ENCODE measurements at places on chromosomes 5 and 9.
A peak's percentile ranks its signal among the peaks of the same experiment; 100 is the strongest.

GRCh38 chr5:173283318-173284288 is 44.6 kb downstream of the STC2 start:
- DNase-seq, result peak; percentile 73

GRCh38 chr9:90964101-90965020 is 162.7 kb downstream of the SYK start:
- DNase-seq, result no peak

DNA sequence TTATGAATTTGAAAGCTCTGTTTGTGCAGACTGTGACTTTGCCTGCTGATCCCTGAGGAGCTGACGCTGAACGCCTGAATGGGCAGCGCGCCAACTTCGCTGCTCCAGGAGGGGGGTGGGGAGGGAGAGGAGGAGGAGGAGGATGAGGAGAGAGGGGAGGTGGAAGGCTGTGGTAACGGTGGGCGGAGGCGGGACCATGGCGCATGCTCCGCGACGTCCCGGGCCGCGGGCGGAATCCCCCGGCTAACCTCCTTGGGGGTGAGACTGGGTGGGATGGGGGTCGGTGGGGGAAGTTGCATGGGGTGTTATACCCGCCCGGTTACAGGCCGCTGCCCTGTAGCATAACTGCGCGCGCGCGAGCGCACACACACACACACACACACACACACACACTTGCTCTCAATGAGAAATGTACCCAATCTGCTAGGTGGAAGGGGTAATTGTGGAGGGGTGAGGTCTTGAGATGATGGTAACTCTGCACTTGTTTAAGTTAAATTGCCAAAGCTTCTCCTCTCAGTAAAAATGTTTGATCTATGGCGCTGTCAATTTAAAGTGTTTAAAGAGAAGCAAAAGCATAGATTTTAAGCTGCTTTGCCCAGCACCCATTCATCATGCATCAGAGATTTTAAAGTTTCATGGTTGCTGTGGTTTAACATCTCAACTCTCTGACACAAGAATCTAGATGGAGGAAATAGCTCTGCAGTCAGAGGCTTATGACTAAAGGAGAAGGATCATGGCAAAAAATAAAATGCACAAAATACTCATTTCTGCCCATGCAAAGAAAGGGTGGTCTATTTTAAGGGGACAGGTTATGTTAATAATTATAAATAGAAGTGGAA is 76.6 kb upstream of the TBCA start:
- DNase-seq, result no peak

- DNase-seq, result no peak
These were observed 326.5 kb downstream of the NTRK2 start for GRCh38 chr9:84996029-84996428.

- no peak for DNase-seq
These were observed 57.3 kb upstream of the SLC28A3 start for GRCh38 chr9:84397822-84398221.

DNA sequence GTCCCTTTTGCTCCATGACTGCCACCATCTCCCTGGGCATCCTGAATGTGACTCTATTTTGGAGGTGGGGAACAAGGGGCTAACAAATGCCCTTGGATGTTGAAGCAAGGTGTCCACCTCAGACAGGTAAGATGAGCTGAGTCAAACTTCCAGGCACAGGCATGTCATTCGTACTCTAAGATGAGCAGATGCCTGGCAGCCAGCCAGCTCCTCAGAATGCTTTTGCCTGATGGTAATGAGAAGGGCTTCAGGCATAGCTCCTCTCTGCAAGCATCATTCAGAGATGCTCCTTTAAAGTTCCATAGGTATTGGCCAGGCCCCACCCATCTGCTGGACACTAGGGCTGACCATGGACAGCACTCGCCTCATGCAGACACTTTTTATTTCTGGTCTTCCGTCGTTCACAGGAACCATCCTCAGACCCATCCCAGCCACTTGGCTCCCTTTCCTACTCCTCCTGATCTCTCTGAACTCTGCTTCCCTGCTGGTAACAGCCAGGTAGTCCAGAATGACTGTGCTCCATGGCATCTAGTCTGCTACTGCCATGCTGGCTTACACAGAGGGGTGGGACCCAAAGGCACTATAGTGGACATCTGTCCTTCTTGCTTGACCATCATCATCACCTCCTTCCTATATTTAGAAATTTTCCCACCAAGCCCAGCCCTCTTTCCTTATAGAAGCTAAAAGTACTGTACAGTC is 118.8 kb downstream of the GLIS3 start:
- no peak for DNase-seq

DNA sequence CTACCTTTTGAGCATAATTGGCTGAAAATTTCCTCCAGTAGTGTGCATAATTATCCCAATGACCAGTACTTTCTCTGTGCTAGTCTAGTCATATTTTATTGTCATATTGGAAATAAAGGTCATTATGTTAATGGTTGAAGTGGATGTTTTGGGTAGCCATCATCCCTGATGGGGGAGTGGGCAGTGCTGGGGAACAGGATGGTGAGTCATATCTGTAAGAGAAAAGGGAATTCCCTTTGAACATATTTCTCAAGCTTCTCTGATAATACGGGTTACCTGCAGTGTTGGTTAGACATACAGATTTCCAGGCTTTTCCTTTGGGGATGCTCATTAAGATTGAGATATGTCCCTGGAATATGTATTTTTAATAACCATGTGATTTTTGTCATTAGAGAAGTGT is 33.3 kb upstream of the SPATA31D4 start:
- no peak for DNase-seq

- DNase-seq, result no peak
These were observed 6.6 kb downstream of the DTWD2 start for GRCh38 chr5:118981783-118982182.

GRCh38 chr5:149063896-149064478 is 1.1 kb upstream of the SH3TC2 start:
- DNase-seq, result no peak

DNA sequence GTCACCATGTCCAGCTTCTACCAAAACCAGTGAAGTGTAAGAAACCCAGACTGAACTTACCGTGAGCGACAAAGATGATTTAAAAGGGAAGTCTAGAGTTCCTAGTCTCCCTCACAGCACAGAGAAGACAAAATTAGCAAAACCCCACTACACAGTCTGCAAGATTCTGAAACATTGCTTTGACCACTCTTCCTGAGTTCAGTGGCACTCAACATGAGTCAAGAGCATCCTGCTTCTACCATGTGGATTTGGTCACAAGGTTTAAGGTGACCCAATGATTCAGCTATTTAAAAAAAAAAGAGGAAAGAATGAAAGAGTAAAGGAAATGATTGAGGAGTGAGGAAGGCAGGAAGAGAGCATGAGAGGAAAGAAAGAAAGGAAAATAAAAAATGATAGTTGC is 19.8 kb downstream of the IL7R start:
- DNase-seq, result no peak

DNA sequence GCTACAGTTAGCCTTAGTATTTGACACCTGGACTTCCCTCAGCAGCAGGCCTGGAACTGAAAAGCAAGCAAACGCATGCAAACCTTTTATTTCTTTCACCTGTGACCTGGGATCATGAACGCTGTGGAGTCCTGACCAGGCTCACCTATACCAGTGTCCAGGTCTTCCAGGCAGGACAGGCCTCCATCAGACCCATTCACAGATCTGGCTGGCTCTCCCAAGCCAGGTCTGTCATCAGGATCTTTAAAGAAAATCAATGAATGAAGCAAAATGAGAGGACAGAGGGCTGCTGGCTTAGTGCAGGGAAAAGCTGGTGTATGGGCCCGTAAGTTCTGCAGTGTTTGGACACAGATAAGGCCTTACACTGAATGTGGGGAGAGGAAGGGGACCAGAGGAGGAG is 96.3 kb upstream of the CPEB4 start:
- no peak for DNase-seq

DNA sequence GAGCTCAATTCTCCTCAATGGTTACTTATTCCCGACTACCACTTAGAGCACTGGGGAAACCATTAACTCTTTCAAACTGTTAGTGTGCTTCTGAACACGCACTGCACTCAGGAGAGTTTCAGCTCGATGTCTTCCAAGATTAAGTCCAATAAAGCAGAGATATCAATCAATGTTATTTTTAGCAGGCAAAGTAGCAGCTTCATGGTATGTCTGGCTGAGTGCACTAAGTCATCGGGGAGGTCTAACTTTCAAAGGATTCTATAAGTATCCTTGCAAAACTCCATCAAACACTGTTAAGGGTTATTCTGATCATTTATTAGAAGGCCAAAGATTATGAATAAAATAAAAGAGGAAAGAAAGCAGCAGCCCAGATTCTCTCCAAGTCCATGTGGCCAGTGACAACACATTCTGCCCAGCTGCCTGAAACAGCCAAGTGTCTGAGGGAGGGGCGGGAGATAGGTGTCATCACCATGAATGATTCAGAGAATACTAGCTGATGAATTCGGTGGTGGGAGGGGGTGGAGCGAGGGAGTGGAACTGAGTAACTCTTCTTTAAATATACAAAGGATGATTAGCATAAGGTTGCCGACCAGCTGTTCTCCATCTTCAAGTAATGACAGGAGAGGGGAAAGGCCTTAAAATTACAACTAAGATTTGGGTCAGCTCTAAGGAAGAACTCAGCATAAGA is 21.3 kb downstream of the NREP start:
- DNase-seq, result peak; percentile 71

GRCh38 chr5:40475561-40475960 is 204.2 kb upstream of the PTGER4 start:
- DNase-seq, result no peak

- DNase-seq, result no peak
These were observed 7.5 kb downstream of the NHP2 start for GRCh38 chr5:178145965-178146820.

GRCh38 chr9:82584349-82584863 is 478.5 kb downstream of the RASEF start:
- DNase-seq, result no peak

DNA sequence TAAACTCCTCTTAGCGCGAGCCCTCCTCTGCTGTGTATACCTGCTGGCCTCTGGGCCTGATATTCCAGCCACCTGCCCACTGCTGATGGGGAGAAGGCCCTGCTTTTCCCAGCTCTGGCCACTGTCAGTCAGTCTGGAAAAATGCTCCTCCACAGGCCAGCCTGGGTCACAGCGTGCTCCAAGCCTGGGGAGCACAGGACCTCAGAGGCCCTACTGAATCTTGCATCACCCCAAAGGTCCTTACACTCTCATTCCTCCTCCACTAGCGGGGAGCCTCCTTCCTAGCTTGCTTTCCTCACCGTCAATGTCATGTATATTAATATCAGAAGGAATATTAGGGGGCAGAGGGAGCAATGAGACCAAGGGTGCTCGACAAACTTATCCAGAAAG is 73.7 kb downstream of the SHB start:
- no peak for DNase-seq

DNA sequence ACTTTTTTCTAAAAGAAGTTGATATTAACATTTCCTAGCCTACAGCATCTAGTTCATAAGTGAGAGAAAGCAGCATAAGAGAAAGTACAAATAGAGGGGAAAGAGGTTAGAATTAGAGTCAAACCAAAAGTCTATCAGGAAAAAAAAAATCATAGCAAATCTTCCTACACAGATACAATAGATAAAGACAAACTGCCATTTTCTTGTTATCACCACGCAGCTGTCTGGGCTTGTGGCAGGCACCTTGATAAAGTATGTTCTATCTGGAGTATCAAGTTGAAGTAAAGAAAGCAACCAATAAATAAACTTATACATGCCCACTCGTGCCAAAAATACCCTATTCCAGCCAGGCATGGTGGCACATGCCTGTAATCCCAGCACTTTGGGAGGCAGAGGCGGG is 5.3 kb upstream of the NR4A3 start:
- no peak for DNase-seq

- DNase-seq, result no peak
These were observed 19.1 kb upstream of the FRMD3 start for GRCh38 chr9:83557317-83557716.

GRCh38 chr9:137077010-137077747 is at the start of gene UAP1L1:
UAP1L1 (plus strand) TSS chr9:137077517; CDS start chr9:137077533, 16 bp downstream.
- peak; percentile 88 for DNase-seq

DNA sequence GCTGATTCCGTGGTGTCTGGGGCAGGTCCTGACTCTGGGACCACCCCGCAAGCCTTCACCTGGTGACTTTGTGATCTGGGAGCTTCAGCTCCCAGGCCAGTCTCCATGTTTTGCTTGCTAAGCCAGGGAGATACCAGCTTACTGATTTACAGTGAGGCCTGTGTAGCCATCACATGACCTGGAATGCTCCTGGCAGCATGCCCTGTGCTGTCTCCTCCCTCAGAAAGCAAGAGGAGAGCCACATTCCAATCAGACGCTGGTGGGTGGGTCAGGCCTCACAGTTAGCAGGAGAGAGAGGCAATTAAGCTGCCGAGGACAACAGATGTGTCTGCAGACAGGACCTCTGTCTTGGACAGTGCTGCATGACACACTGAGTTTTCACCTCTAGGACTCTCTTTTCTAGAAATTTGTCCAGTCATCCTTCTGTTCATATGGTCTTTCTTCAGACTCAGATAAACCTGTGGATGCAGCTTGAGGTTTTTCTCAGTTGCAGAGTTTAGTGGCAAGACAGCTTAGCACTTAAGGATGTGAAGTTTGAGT is 24.4 kb upstream of the GRPEL2 start:
- no peak for DNase-seq

GRCh38 chr5:52342361-52342760 is 445.4 kb upstream of the ITGA1 start:
- DNase-seq, result no peak

GRCh38 chr5:10690460-10691440 is 70.3 kb downstream of the DAP start:
- no peak for DNase-seq

GRCh38 chr5:169970911-169971765 is 9.2 kb downstream of the INSYN2B start:
- no peak for DNase-seq

GRCh38 chr5:154576429-154576806 is 98.4 kb upstream of the HAND1 start:
- DNase-seq, result no peak
